Osteoblast (primary cell): ENCODE measurements at places on chromosomes 6 and 20.

DNA sequence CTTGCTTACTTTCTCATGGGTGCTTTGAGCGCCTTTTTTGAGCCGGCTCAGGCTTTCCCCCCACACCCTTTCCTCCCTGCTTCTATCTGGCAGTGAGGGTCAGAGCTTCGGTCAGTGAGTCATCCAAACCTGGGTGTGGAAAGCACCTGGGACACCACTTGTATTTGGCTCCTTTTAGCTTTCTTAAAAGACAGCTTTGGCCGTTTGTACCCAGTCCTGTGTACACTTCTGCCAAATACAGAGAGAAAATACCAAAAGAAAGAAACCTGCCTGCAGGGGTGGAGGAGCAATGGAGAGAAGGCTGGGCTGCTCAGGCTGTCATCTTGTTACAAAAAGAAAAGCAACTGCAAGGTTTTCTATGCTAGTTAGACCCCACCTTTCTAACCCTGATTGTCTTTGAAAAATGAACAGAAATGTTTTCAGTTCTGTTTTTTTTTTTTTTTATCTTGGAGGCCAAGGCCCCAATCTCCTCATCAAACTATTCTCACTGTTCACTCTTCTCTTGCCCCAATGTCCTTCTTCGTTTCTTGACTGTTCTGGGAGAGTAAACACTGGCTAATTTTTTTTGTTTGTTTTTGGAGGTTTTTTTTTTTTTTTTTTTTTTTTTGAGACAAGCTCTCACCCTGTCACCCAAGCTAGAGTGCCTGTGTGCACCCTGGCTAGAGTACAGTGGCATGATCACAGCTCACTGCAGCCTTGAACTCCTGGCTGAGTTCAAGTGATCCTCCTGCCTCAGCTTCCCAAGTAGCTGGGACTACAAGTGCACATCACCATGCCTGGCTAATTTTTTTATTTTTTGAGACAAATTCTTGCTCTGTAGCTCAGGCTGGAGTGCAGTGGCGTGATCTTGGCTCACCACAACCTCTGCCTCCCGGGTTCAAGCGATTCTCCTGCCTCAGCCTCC is 76.4 kb downstream of the SSR1 start:
- no peaks in the 10 kb centered on the region for H3K27me3 ChIP-seq
- peaks cover 49% of the 10 kb centered on the region for H3K36me3 ChIP-seq
- no peak overlapping the region for H3K4me3 ChIP-seq
- DNase-seq, result no peak
- peaks cover under 1% of the 10 kb centered on the region for H3K4me1 ChIP-seq

- H3K4me3 ChIP-seq, result no peak overlapping the region
- no peak for DNase-seq
- H3K36me3 ChIP-seq, result no peaks in the 10 kb centered on the region
- no peak overlapping the region for H3K27ac ChIP-seq
- H3K4me1 ChIP-seq, result peaks cover 25% of the 10 kb centered on the region
Measured at GRCh38 chr6:118668761-118669385, 17.5 kb upstream of the CEP85L start.

GRCh38 chr6:104229057-104229456 is 630.7 kb downstream of the HACE1 start:
- no peak for DNase-seq
- H3K36me3 ChIP-seq, result no peaks in the 10 kb centered on the region
- H3K27me3 ChIP-seq, result no peaks in the 10 kb centered on the region
- H3K27ac ChIP-seq, result no peak overlapping the region
- H3K4me3 ChIP-seq, result no peak overlapping the region

DNA sequence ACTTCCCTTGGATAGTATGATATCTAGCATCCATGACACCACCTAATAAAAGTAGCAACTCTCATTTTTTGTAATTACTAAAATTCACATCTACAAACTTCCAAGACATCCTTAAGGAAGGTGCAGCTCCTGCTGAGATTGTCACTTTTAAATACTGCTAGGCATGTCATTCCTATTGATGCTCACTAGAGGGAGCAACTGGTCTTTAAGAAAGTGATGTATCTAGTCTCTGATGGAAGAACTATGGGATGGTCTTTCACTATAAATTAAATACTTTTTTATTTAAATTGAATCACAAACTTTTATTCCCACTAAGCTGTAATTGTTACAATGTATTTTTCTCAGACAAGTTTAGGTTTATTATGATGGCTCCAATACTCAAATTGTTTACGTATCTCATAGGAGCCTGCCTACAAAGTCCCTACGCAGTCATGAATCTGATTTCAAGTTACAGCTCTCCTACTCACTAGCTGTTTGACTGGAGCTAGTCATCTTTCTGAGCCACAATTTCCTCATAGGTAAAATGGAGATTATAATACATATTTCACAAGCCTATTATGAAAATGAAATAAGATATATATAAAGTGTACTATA is 8.1 kb upstream of the TSPYL1 start:
- H3K36me3 ChIP-seq, result no peaks in the 10 kb centered on the region
- H3K4me1 ChIP-seq, result peaks cover 8% of the 10 kb centered on the region
- no peak overlapping the region for H3K4me3 ChIP-seq
- no peak for DNase-seq
- H3K27me3 ChIP-seq, result no peaks in the 10 kb centered on the region
- no peak overlapping the region for H3K27ac ChIP-seq

GRCh38 chr6:44058617-44059358 is 68.5 kb downstream of the MRPL14 start:
- DNase-seq, result peak; percentile 97
- no peaks in the 10 kb centered on the region for H3K36me3 ChIP-seq
- H3K4me3 ChIP-seq, result peak overlapping the region; percentile 10

- no peaks in the 10 kb centered on the region for H3K36me3 ChIP-seq
- H3K27ac ChIP-seq, result peak overlapping the region; percentile 78
- H3K27me3 ChIP-seq, result no peaks in the 10 kb centered on the region
- peak; percentile 88 for DNase-seq
- peak overlapping the region; percentile 67 for H3K4me3 ChIP-seq
Measured at GRCh38 chr6:156963712-156964700, 186.8 kb downstream of the ARID1B start.

- H3K36me3 ChIP-seq, result no peaks in the 10 kb centered on the region
- peak; percentile 57 for DNase-seq
- no peaks in the 10 kb centered on the region for H3K27me3 ChIP-seq
- H3K4me1 ChIP-seq, result peaks cover 30% of the 10 kb centered on the region
- H3K4me3 ChIP-seq, result no peak overlapping the region
Measured at GRCh38 chr6:134416418-134417154, 98.7 kb upstream of the SGK1 start.

DNA sequence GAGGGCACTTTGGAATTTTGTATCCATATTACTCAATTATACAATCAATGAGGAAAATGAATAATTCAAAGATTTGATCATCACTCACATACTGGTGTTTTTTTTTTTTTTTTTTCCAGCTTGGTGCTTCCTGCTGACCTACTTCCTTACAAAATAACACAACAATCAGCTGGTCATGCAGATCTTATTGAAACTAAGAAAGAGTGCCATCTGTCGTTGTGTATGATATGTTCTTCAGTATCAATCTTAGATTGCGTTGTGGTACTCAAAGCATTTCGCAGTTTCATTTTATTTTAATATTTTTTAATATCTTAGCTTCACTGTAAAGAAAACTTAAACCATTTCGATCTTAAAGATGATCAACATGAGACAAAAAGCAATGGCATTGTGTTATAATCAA is 155.6 kb downstream of the OGFRL1 start:
- peaks cover 11% of the 10 kb centered on the region for H3K4me1 ChIP-seq
- H3K27me3 ChIP-seq, result no peaks in the 10 kb centered on the region
- H3K36me3 ChIP-seq, result no peaks in the 10 kb centered on the region
- DNase-seq, result no peak
- H3K27ac ChIP-seq, result no peak overlapping the region

DNA sequence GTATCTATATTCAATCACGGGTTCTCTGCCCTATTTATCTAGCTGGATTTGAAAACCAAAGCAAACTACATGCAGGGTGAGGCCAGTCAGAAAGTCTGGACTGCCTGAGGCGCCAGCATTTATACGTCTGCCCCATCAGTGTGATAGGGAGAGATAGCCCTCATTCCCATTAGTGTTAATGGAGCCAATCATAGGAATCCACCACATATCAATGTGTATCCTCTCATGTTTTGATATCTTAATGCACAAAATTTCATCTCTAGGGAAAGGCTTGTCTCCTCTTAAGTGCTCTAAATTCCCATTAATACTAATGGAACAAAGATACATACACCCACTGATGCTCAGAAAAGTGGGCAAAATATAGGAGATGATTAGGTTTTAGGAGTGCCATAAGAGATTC is 376.2 kb downstream of the BTBD3 start:
- no peak overlapping the region for H3K4me3 ChIP-seq
- no peaks in the 10 kb centered on the region for H3K27me3 ChIP-seq
- H3K27ac ChIP-seq, result no peak overlapping the region

GRCh38 chr6:48449002-48449401 is 338.0 kb upstream of the PTCHD4 start:
- H3K36me3 ChIP-seq, result no peaks in the 10 kb centered on the region
- no peak overlapping the region for H3K4me3 ChIP-seq
- H3K27me3 ChIP-seq, result no peaks in the 10 kb centered on the region
- no peaks in the 10 kb centered on the region for H3K4me1 ChIP-seq
- DNase-seq, result no peak
- no peak overlapping the region for H3K27ac ChIP-seq

GRCh38 chr6:13242590-13242989 is 85.7 kb downstream of the TBC1D7 start:
- no peak overlapping the region for H3K4me3 ChIP-seq
- H3K27me3 ChIP-seq, result no peaks in the 10 kb centered on the region
- no peaks in the 10 kb centered on the region for H3K36me3 ChIP-seq
- H3K27ac ChIP-seq, result no peak overlapping the region
- no peaks in the 10 kb centered on the region for H3K4me1 ChIP-seq

DNA sequence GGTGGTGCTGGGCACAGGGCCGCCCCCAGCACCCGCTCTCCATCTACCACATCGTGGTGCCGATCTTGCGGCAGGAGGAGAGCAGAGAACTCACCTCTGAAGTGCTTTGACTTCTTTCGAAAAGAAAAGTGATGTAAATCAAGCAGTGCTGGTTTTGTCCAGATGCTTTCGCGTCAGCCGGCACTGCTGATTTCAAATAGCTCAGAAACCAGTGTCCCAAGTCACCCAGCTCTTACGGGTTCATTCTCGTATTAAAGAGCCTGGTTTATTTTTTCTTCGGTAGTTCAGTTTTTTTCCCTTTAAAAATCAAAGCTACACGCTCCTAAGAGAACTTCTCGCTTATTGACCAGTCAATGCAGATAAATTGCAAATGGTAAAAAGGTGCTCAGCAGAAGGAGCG is 32.1 kb downstream of the MYT1 start:
- H3K36me3 ChIP-seq, result no peaks in the 10 kb centered on the region
- peak; percentile 66 for DNase-seq
- H3K4me1 ChIP-seq, result no peaks in the 10 kb centered on the region
- no peak overlapping the region for H3K27ac ChIP-seq

GRCh38 chr6:43033496-43034189 is 12.2 kb downstream of the RRP36 start:
- peaks cover 69% of the 10 kb centered on the region for H3K36me3 ChIP-seq
- no peak overlapping the region for H3K4me3 ChIP-seq
- no peaks in the 10 kb centered on the region for H3K4me1 ChIP-seq
- H3K27me3 ChIP-seq, result no peaks in the 10 kb centered on the region
- DNase-seq, result peak; percentile 39

GRCh38 chr6:142927904-142928303 is 17.1 kb downstream of the HIVEP2 start:
- H3K4me1 ChIP-seq, result peaks cover 31% of the 10 kb centered on the region
- H3K36me3 ChIP-seq, result no peaks in the 10 kb centered on the region
- no peaks in the 10 kb centered on the region for H3K27me3 ChIP-seq
- no peak for DNase-seq

DNA sequence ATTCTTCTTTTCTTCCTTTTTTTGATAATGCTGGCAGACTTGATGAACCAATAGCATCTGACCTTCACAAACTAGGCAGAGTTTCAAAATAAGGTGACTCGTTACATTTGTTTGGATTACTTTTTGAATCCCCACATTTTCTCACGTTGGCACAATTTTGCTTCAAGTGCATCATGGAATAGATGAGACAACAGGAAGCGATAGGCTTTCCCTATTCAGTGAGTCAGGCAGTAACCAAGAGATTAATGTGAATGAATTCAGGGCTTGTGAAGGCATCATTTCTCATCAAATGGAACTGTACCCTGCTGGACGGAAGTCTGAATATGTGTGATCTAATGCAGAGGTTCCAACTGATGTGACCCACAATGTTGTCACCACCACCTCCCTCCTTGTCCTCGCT is 10.7 kb downstream of the RFPL4B start:
- no peaks in the 10 kb centered on the region for H3K27me3 ChIP-seq
- H3K4me1 ChIP-seq, result no peaks in the 10 kb centered on the region
- no peak overlapping the region for H3K4me3 ChIP-seq
- peak overlapping the region; percentile 54 for H3K27ac ChIP-seq
- no peaks in the 10 kb centered on the region for H3K36me3 ChIP-seq

- H3K27ac ChIP-seq, result no peak overlapping the region
- H3K27me3 ChIP-seq, result peaks cover 23% of the 10 kb centered on the region
- no peak overlapping the region for H3K4me3 ChIP-seq
- no peak for DNase-seq
Measured at GRCh38 chr6:87900160-87900698, 147.4 kb upstream of the SPACA1 start.

DNA sequence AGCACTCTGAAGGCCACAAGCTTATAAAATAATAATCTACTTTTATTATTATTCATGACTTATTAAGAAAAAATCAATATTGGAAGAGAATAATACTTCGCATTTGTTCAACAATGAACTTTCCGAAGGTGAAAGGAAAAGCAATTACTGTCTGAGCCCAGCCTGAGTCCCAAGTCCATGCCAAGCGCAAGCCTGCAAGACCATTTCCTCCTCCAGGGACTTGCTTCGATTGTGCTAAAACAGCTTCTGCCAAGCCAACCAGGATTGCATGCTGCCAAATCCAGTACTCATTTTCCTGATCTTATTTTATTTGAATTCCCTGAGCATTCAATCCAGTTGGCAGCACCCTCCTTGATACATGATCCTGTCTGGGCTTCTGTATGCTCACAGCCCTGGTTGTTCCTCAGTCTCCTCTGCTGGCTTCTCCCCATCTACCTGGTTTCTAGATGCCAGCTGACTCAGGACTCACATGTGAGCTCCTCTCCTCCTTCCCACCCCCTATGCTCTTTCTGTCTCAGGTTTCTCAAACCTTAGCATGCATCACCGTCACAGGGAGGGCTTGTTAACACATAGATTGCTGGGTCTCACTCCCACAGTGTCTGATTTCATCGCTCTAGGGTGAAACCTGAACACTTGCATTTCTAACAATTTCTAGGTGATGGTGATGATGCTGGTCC is 55.9 kb upstream of the PSMF1 start:
- no peak overlapping the region for H3K27ac ChIP-seq
- H3K27me3 ChIP-seq, result peaks cover 8% of the 10 kb centered on the region
- no peaks in the 10 kb centered on the region for H3K36me3 ChIP-seq
- DNase-seq, result no peak
- H3K4me3 ChIP-seq, result no peak overlapping the region

DNA sequence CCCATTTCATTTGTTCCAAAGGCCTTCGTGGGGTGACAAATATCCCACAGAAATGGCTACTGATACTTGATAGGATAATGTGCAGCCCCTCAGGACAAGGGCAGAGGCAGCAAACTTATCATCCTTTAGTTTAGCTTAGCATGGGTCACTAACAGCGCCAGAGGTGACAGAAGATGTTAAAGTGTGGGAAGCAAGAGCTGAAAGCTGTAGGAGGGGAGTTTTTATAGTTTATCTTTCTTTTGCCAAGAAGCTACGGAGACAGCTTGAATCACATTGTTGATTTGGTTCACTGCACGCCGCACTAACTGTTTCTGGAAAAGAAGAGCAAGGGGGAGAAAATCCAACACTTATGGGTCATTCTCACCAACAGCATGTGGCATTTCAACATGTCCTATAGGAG is 773.9 kb upstream of the MMS22L start:
- H3K36me3 ChIP-seq, result no peaks in the 10 kb centered on the region
- H3K27ac ChIP-seq, result no peak overlapping the region
- no peaks in the 10 kb centered on the region for H3K27me3 ChIP-seq
- DNase-seq, result no peak
